ENCODE measurements at places on chromosomes 5 and 9. TPM values are rescaled to one million over a fixed set of nuclear protein-coding genes. Genes with fewer than 3 reads are reported as not detected.

PTGES gene
- total RNA-seq: 138 TPM

IARS1 gene
- total RNA-seq: 335 TPM

CCL27 gene
- total RNA-seq: not detected

PCDHB11 gene
- total RNA-seq: 0.29 TPM

MEIKIN gene
- total RNA-seq: not detected

OLFM1 gene
- total RNA-seq: 0.44 TPM

UGT3A1 gene
- not detected for total RNA-seq

All from placental pericyte (primary cell).